ENCODE measurements at places on chromosomes 2 and 18.

- peak; percentile 54 for DNase-seq
Observed at GRCh38 chr2:204691911-204692510, 146.7 kb downstream of the PARD3B start.

DNA sequence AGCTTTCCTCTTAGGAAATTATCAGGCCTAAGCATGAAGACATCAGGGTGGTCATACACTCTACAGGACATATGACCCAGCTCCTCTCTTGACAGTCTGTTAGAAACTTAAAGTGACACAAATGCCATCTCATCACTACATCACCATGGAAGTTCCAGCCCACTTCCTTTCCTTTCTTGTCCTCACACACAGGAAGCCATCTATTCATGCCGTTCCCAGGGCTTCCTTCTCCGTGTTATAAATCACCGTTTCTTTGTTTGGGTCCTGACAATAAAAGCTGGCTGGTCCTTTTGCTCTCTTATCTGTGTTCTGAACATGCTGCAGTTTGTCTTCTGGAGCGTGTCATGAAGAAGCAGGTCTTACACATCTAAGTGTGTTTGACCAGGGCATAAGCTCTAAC, 692.1 kb upstream of the CELF4 start:
- no peak for DNase-seq

DNA sequence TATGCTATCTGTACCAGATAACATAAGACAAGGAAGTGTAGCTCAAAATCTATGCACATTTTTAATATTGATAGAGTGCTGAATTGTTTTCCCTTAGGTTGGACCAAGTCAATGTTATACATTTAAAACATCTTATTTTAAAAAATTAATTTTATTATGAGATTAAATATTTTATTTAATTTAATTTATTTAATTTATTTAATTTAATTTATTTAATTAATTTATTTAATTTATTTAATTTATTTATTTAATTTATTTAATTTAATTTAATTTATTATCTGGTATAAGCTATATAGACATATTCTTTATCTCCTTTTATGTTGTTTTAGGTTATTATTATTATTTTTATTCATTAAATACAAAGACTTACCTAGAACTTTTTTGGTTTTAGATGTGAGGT, 551.7 kb upstream of the LRRTM1 start:
- DNase-seq: no peak

DNA sequence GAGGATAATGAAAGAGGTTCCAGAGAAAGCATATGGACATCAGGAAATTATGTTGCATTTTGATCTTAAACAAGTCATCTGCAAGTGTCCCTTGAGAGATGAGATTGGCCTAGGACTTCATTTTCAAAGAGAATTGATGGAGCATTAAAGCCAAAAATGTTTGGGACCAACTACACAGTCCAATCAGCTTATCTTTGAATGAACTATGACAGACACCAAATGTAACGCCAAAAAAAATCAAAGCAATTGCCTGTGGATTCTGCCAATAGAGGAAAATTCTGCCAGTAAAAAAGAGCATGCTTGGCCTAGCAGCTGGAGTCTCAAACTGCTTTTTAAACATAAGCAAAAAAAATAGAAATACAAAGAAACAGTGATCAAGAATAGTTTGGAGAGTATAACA, 594.5 kb upstream of the CHAC2 start:
- DNase-seq: no peak

- peak; percentile 74 for DNase-seq
Observed at GRCh38 chr2:204491528-204491927, 53.7 kb upstream of the PARD3B start.

- no peak for DNase-seq
Observed at GRCh38 chr2:79882548-79882947, 369.7 kb downstream of the CTNNA2 start.

DNA sequence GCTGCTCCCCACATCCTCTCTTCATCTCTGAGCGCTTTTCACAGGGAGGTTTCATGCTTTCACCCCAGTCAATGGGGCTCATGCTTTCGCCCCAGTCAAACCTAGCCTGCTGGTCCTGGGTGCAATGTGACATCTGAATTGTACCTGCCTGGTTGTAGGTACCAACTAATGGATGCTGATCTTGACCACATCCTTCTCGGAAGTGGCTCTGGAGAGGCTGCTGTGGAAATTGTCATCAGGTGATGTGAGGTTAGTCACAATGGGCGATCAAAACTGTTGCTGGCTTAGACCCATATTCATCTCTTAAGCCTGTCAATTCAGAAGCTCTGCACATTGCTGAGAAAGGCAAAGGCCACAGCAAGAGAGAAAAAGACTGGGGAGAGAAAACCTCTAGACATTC, 32.7 kb upstream of the ALKAL2 start:
- DNase-seq: no peak

DNA sequence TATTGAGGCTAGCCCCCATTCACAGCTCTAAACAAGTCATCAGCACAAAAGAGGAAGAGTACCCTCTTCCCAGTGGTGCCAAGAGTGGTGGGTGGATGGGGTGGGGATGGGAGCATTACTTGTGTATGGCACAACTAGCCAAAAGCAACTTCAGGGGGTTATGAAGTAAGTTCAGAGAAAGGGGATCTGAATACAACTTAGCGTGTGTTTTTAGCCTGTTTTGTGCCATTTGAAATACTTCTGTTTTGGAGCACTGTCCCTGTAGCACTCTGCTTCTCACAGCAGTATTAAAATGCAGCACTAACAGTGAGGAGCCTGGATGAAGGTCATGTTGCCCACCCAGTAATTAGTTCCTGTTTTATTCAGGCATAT, 113.5 kb downstream of the CRIM1 start:
- DNase-seq: no peak

DNA sequence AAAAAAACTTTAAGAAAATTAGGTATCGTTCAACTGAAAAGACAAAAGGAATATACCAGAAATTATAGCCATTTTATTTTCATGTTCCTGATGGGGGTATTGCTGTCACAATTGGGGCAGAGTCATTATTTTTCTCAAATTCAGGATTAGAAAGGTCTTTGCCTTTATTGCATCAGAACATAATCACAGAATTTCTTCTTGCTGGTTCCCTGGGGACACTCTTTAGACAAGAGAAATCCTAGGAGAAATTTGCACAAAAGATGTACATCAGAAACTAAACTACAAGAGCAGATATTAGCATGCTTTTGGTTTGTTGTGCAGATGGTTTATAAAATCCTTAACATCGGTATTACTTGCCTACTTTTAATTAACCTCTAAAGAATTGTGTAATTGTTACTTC, 103.2 kb downstream of the NCOA1 start:
- DNase-seq: no peak

DNA sequence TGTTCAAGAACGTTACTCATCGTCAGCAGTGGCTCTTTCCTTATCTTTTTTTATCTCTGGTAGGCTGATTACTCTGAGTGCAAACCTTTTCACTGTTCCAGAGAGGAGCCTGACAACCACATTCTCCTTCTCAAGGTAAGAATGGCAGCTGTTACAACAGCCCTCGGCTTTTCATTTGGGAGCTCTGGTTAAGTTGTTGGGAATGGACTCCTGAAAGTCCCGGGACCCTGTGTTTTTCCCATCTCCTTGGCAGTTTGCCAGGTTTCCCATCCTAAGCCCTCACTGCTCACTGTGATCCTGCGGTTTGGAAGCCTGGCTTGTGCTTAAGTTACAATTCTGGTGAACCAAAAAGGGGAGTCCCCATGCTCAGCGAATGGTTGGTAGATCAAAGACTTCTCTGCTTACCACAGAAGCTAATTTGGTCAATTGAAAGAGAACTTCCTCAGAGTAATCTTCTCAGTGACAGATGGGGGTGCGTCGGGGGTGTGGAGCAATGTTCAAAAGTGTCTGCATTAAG, 122.3 kb downstream of the LYPD6B start:
- DNase-seq: no peak

- DNase-seq: no peak
Observed at GRCh38 chr2:142188562-142188961, 57.7 kb upstream of the LRP1B start.

DNA sequence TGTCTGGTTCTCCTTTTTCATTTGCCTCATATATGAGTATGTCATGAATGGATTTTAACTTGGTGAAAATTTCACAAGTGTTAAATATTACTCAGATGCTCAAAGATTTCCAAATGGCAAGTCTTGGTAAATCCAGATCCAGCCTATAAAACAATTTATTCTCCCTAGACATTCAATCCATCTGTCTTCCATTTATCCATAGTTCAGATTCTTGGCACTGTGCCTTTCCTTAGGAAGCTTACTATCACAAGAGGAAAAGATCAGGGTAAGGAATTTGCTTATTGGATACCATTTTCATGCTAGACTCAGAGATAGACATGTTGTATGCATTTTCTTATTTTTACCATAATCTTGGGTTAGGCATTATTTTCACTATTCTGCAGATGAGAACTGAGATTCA, 72.5 kb upstream of the LRRTM1 start:
- no peak for DNase-seq

DNA sequence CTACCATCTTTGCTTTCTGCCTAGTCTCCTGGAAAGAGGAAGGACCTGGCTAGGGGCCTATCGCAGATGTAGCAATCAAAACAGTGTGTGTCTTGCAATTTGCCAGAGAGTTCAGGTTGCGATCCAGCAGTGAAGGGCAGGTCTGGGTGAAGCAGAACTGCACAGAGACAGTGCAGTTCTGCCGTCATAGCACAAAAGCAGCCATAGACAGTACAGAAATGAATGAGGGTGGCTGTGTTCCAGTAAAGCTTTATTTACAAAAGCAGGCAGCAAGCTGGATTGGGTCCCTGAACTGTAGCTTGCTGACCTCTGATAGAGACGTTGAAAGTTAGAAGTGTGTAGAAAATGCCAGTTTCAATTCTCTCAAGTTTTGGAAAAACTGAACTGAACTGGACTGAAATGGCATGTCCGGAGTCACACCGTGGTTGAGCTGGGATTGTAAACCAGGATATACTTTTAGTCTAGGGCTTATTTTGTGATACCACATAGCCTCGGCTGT, 186.8 kb downstream of the LTBP1 start:
- no peak for DNase-seq

DNA sequence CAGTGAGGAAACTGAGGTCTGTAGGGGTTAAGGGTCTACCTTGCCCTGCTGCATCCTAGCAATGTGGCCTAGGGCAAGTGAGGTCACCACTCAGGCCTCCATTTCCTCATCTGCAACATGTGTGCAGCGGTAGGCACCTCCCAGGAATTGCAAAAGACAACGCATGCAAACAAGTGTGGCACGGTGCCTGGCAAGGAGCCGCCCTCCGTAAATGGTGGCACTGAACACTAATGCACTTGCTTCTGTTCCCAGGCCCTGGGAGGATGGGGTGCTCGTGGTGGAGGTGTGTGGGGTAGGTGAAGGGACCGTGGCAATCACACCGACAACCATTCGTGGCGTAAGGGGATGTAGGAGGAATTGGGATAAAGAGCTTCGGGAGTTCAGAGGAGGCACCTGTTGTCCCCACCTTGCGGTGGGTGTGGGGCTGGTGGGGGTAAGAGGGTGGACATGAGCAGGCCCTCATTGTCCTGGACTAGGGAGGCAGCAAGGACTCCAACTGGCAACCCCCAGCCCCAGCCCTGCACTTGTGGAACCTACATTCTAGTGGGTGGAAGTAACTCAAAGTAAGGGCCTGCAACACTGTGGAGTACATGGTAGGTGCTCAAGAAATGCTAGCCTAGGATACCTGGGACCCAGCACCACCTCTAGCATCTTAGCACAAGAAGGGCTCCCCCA, 26.0 kb downstream of the ATOH8 start:
- DNase-seq: no peak

GRCh38 chr2:182077448-182078142, 91.9 kb downstream of the PPP1R1C start:
- peak; percentile 30 for DNase-seq

DNA sequence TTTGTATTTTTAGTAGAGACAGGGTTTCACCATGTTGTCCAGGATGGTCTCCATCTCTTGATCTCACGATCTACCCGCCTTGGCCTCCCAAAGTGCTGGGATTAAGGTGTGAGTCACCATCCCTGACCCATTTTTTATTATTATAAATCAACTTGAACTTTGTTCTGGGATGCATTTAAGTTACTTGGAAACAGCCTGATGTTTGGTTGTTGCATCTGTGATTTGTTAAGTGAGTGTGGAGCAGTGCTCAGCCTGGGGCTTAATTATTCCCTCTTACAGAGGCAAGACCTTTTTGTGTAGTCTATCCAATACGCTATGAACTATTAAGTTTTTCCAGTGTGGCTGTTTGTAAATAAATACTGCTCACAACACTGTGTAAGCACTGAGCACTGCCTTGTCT, 32.6 kb downstream of the MTA3 start:
- DNase-seq: no peak

- DNase-seq: no peak
Observed at GRCh38 chr2:43191947-43192516, 34.4 kb downstream of the ZFP36L2 start.

- DNase-seq: no peak
Observed at GRCh38 chr2:128449226-128450061, 130.8 kb upstream of the HS6ST1 start.

DNA sequence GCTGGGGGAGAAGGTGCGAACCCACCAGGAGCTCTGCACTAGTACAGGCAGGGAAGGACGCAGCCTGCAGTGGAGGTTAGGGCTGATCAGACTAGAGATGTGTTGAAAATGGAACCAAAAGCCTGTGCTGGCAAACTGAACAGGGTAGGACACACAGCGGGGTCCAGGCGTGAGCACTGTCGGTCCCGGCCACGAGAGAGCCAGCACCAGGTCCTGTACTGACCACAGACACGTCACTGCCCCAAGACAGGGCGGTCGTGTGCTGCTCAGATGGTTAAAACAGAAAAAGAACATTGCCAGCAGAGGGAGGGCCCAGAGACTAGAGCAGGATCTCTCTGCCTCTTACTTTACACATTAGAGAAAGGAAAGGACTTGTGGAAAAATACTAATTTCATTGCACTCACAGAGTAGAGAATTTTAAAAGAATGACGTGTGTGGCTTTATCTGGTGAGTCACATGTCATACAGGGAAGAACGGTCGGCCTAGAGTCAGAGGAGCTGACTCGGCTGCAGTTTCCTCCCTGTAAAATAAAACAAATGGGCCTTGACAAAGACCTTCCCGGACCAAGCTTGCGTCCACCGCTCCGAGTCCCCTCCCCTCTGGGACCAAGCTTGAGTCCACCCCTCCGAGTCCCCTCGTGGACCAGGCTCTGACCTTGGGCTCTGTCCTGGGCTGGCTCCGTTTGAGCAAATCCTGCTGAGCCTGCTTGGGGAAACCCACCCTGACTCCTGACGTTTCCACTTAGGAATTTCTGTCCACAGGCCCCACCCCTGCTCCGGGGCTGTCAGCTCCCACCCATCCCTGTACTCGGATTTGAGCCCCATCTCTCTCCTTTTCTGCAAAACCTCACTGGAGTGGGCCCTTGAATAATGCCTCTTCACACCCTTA, 16.7 kb upstream of the ADI1 start:
- peak; percentile 49 for DNase-seq

Measured in urothelium cell line (cell line).